ENCODE measurements at places on chromosomes 7 and 10. TPM values are rescaled to one million over a fixed set of nuclear protein-coding genes. Genes with fewer than 3 reads are reported as not detected.
A peak's percentile ranks its signal among the peaks of the same experiment; 100 is the strongest.

UNCX gene
- not detected for polyA plus RNA-seq

DNA sequence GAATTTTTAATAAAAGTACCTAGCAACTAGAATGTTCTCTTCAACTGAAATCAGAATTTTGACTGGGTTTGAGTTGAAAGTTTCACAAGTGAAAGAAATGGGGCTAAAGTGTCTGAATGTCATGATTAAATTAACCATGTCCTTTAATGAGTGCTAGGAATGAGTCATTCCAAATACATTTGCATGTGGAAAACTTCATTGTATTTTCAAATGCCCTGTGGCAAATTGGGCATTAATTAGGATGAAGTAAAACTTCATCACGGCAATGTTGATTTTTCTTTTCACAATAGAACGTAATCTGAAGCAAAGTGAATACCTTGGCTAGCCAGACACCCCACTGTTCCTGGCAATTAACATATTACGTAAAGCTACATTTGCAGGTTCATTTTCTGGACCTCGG lies 166.6 kb downstream of the KIAA1217 start:
- no peak for DNase-seq

GRCh38 chr10:19853831-19854230 lies 37.6 kb downstream of the PLXDC2 start:
- no peak for DNase-seq

ATP6V0A4 gene
- polyA plus RNA-seq = not detected

GRCh38 chr10:97277551-97277950 lies 14.9 kb downstream of the ARHGAP19 start:
- no peak for DNase-seq

GRCh38 chr7:55475855-55476803 lies 96.2 kb downstream of the VOPP1 start:
- DNase-seq = no peak

ZNF804B gene
- not detected for polyA plus RNA-seq

NOS3 gene
- 8.9 TPM for polyA plus RNA-seq

GRCh38 chr10:59240582-59241183 lies 64.2 kb downstream of the PHYHIPL start:
- DNase-seq = peak; percentile 53

DNA sequence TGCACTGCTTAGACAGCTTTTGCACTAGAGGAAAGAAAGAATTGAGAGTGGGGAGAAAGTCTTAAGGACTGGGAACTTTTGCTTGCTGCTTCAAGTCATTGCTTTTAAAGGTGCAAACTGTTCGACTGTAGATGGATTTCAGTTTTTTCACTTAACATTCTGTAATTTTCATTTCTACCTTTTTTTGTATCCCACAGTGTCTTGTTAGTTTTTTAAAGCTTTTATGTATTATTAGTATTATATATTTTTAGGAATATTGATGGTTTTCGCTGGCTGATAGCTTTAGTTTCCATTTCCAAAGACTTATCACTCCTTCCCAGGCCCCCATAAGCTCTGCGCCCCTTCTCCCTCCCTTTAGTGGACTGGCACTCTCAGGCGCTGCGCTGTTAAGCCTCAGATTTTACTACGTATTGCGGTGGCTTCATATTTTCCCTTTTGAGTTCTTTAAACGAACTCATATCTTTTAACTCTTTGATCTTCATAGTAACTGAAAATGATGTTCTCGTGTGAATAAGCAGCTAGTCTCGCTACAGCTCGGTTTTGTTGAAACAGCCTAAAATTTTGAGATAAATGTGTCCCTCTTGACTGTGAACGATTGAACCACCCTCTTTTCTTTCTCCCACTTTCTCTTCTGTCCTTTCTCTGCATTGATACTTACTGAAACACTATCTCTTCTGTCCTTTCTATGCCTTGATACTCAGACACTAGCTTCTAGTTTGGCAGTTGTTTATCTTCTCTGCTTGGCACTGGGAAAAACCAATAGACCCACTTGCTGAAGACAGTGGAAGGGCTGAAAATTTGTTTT lies 2.5 kb upstream of the ETV1 start:
- DNase-seq = no peak

GRCh38 chr10:68103901-68104300 lies 5.4 kb upstream of the MYPN start:
- no peak for DNase-seq

RTKN2 gene
- polyA plus RNA-seq = 6.2 TPM

CCL24 gene
- 76.7 TPM for polyA plus RNA-seq

DNA sequence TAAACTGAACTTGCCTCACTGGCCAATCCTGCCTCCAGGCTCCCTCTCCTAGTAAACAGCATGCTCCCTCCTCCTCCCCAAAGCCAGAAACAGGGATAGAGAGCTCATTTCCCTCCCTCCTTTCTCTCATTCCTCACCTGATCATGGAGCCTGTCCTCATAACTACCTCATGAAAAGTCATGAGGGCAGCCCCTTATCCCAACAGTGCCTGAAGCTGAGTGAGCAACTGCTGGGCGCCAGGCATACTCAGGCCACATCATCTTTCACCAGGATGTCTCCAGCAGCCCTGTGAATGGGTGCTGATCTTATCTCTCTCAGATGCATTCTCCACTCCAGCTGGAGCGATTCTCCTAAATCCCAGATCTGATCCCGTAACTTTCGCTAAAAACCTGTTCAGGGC lies 307.2 kb downstream of the PRPF18 start:
- no peak for DNase-seq

DNA sequence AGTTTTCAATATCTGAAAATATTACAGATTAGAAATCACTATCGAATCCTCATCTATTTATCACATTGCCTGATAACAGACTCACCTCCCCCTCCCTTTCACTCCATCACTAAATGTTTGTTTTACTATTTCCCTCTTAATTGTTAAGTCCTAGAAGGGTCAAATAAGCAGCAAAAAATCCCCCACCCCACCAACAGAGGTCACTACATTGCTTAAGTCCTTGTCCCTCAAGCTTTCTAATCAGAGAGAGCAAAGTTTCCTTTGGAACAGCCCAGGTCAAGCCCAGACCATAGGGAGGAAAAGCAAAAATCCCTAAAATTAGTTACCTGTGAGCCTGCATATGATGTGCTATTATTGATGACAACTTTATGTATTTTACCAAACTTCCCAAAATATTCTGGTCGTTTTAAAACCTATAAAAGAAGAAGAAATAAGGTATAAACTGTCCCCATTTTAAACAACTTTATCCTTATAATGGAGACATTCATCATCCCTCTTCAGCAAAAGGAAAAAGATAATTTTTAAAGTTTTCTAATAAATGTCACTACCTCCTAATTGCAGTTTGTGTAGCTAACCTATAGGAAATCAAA lies 95.0 kb downstream of the CNOT4 start:
- DNase-seq = peak; percentile 36

DNA sequence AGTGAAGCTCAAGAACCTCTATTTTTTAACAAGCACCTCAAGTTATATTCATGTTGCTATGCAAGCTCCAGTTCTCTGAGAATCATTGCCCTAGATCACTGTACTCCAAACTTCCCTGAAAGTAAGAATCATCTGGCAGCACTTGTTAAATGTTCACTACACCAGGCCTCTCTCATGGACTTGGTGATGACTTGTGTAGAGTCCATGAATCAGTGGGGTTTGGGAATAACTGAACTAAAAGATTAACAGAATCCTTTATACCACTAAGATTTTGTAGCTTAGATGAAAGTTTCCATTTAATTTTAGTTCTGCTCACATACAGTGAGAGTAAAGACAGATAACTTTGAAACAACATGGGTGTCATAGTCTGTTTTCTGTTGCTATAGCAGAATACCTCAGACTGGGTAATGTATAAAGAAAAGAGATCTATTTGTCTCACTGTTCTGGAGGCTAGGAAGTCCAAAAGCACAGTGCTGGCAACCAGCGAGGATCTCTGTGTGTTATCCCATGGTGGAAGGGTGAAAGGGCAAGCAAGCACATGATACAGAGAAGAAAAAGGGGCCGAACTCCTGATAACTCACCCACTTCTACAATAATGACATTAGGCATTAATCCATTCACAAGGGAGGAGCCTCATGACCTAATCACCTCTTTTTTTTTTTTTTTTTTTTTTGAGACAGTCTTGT lies 27.9 kb upstream of the AOAH start:
- DNase-seq = peak; percentile 51

DNA sequence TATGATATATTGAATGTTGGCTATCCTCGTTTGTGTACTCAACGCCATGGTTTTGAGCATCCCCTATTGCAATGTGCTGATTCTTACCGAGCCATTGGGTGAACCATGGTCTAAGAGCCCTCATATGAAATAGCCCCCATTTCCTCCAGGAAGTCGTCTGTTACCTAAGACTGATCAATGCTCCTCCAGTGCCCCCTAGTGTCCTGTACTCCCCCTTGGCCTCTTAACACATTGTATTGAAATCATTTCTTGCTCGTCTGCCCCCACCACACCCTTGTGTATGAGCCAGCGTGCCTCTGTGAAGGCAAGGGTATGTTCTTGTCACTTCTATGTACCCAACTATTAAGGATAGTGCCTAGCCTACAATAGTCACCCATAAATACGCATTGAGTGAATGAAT lies 11.2 kb upstream of the SLC35B4 start:
- DNase-seq = peak; percentile 46

ZNF488 gene
- 18.4 TPM for polyA plus RNA-seq

GJC3 gene
- polyA plus RNA-seq = 0.22 TPM

- no peak for DNase-seq
Observed at GRCh38 chr10:119942973-119943372, 50.4 kb downstream of the SEC23IP start.

DNA sequence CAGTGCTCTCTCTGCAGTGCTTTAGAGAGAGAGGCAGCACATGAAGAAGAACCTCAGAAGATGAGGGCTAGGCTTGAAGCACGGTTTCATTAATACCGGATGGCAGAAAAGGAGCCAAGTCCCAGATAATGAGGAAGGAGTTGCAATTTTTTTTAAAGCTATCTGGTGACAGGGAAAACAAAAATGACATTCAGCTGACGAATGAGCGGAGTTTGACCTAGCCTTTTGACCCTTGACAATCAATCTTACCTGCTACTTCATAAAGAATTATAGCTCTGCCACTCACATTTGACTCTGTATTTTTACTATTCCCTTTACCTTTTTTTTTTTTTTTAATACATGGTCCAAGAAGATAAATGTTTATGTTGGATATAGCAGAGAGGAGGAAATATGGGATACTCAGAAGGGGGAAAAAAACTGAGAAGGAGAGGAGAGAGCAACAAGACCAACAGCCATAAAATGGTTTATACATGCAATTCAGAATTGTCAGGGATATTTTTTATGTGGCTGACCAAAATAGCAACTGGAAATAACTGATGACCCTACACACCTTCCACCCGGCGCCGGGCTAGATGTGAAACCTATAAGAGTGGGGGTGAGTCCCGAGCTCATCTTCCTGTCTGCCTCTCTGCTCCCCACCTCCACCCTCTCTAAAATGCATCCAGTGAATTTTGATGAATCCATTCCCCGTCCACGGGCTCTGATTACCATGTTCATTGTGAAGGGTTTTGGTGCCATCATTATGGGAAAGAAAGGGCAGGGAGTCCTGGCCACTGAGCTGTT lies 274.4 kb upstream of the YAE1 start:
- peak; percentile 91 for DNase-seq

TMEM139 gene
- 97.5 TPM for polyA plus RNA-seq

CLDN3 gene
- 236 TPM for polyA plus RNA-seq

LRRD1 gene
- polyA plus RNA-seq = 0.01 TPM

ANKRD16 gene
- 7.4 TPM for polyA plus RNA-seq

COL28A1 gene
- polyA plus RNA-seq = 1.4 TPM

- no peak for DNase-seq
Observed at GRCh38 chr7:74183653-74184450, 9.7 kb downstream of the EIF4H start.

DNA sequence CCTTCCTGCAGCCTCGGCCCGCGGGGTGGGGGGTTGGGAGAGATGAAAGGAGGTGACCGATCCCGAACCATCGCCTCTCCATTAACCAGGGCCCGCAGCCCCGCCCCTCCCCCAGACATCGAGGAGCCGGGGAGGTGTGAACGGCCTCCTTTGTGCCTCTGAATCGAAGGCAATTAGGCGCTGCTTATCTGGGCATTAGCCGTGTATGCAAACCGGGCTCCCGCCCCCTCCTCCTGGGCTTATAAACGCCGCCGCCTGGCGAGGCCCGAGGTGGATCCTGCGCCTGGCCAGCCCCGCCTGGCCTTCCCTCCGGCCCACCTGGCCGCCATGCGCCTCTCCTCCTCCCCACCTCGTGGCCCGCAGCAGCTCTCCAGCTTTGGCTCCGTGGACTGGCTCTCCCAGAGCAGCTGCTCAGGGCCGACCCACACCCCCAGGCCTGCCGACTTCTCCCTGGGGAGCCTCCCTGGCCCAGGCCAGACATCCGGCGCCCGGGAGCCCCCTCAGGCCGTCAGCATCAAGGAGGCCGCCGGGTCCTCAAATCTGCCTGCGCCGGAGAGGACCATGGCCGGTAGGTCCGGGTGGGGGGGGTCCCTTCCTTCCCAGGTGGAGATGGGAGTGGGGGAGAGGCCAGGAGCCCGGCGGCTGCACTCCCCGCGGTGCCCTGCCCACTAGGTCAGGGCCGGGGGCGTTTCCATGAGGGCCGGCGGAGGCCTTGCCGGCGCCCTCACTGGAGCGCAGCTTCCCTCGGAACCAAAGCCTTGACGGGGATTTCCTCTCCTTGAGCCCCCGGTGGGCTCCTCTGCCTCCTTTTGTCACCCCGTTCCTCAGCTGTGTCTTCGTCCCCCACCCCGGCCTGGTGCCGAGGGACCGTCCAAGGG lies at the start of gene VENTX:
TSS of gene VENTX (plus strand) at position 268 of the 878 bp plus-strand sequence. CDS start at position 328, 60 bp downstream.
- no peak for DNase-seq

STAM gene
- 8.4 TPM for polyA plus RNA-seq

DNA sequence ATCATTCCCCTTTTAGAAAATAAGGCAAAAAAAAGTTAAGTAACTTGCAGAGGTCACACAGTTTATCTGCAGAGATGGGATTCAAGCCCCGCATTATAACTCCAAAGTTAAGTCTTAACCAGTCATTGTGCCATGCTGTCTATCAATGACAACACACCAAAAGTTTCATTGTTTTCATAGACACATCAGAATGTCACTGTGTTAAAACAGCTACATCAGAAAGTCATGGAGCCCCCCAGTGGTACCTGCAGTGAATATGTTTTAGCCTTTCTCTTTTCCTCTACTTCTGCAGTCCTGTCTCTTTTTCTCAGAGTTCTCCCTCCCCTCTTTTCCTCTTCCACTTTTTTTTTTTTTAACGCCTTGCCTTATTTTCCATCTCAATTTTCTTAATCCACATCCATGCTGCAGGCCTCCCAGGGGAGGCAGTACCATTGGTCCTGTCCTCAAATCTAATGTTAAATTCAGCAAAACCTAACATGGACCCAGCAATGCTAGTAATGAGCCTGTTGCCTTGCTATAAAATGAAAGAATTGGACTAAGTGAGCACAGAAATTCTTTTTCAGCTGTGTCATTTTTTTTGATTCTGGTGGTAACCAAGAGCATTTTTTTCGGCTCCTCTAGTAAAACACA lies 3.8 kb upstream of the NRCAM start:
- peak; percentile 50 for DNase-seq
